Thoracic aorta (tissue), 2 donors: ENCODE measurements at places on chromosomes 6 and 20.

DNA sequence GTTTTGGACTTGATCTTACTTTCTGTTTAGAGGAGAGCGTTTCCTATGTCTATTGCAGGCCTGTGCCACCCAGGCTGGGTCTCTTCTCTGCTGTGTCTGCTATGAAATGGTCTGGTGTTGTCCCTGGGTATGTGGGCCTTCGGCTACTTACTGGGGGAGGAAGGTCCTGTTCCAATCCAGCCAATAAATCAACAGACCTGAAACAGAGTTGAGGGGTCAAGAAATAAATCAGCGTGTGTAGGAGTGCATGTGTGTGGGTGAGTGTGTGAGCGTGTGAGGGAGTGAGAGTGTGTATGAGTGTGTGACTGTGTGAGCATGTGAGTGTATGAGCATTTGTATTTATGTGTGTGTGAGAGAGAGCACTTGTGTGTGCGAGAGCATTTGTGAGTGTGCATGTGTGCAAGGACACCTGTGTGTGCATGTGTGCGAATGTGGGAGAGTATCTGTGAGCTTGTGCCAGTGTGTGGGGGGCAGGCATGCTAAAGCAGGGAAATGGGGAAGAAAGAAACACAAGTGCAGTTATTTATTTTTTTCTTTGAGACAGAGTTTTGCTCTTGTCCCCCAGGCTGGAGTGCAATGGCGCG lies 86.3 kb upstream of the PMEPA1 start:
- DNase-seq = no peak

DNA sequence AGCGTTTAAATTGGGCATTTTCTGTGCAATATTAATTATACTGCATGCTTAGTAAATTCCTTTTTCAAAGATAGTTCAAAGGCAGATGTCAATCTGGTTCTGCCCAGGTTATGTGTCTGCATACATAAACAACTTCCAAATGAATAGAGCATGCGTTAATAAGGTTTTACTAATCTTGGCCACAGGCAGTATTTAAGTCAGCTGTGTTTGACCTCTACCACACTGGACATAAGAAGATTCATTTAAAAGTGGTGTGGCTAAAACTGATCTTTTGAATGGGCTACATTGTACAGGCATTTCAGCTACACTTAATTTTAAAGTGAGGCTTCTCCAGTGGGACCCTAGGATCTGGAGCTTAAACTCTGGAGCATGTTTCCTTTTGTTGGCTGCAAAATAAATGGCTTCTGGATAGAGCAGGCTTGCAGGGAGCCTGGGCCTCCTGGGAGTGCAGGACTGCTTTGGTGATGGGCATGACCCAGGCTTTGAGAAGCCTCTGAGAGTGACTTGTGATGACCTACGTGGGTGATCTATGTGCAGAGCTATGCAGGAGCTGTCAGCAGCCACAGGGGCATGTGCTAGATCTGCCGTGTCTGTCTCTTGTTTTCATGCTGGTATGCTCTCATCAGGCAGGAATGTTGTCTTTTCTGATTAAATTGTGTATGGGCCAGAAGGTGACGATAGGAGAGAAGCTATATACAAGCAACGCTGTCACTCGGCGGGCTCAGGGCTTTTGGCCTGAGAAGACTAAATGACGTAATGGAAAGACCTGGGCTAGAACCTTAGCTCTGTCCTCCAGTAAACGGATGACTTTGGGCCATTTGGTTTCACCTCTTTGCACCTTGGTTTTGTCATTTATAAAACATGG lies 331.2 kb downstream of the QKI start:
- DNase-seq = no peak

DNA sequence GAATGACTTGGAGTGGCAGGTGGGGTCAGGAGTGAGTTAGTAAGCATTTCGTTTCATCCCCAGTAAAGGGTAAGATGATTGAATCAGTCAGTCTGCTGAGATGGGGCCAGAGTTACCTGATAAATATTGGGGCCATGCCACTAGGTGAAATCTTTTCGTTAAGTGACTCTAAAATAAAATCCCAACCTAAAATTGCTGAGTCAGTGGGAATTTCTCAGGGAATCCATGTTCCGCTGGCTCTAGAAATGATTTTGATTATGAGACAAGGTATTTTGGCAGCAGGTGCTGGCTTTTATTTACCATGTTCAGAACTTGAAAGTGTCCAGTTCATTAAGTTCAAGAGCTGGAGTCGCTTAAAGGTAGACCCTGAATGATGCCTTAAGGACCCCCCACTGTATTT lies 125.4 kb downstream of the GMPR start:
- DNase-seq = no peak

DNA sequence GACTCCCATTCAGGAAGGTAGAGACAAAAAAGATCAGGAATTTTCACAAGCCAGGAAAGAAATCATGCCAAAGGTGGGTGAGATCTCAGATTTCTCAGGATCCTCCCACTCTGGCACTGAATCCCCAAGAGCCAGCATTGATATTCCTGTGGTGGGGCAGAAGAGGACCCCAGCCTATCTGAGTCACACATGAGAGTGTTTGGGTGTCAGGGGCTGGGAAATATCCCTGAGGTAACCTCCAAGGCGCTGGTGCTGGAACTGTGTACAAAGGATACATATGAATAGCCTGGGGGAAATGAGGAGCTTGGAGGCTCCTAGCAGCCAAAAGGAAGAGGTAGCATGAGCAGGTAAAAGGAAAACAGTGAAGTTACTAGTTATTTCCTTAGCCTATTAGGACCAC lies 369.4 kb downstream of the BTBD9 start:
- no peak for DNase-seq

DNA sequence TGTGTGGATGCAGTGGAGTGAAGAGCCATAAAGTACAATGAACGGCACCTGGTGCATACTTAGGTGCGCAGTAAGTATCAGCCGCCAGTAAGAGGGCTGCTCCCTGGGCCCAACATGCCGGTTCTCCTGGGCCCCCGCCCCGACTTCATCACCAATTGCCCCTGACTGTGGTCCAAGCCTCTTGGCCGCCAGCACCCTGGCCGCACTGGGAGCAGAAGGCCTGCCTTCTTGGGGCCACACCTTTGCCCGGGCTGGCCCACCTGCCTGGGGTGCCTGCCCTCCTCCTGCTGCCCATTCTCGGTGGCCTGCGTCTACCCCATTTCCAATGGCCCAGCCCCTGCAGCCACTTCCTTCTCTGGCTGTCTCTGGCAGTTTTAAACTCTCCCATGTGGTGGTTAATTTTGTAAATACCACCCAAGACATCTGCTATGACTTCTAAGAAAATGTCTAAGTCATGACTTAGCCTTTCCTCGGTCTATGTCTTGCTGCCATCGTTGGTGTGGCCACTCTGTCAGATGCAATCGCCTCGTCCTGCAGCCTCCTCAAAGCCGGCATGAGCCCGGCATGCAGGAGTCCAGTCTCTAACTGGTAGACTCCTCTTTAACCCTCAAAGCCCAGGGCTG lies 36.8 kb downstream of the PMEPA1 start:
- DNase-seq = no peak

DNA sequence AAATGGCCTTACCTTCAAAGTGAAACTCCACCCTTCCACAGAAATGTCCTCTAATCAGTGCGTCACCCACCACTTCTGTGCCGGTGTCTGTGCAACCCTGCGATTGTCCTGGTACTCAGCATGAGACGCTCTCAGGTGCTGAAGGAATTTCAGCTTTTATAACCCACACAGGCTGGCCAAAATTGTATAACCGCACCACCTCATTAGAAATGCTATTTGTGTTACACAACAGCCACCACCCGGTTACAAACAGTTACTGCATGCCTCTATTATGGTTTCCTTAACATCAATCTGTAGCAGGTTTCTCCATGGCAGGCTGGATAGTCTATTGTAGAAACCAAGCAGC lies 51.5 kb downstream of the SLC23A2 start:
- no peak for DNase-seq

DNA sequence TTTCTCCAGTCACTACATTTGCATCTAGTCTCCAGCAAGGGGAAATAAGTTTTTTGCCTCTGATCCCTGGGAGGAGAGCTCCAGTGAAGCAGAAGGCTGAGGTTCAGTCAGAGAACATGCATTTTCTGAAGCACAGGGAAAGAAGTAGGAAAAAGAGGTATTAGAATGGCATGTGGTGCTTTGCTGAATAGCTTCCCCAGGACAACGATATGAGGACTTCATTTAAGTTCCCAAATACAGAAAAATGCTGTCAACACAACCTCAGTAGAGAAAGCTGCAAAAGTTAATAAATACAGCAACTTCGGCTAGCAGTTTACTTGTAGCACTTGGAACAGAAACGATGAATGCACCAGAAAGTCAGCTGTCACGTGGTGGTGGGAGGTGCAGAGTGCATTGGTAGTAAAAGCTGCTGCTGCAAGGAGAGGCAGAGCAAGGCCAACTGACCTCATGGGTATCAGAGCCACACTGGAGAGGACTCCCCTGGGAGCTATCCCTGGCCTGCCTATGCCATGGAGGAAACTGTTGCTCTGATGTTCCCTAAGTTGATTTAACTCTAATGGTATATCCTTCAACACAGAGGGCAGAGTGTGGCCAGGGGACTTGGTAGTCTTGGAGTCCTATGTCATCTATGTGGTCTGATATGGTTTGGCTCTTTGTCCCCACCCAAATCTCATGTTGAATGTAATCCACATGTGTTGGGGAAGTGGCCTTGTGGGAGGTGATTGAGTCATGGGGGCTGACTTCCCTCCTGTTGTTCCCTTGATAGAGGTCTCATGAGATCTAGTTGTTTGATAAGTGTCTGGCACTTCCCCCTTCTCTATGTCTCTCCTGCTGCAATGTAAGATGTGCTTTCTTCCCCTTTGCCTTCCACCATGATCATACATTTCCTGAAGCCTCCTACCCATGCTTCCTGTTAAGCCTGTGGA lies 85.9 kb downstream of the ADTRP start:
- DNase-seq = no peak

- no peak for DNase-seq
These were observed 771 bp downstream of the ARFRP1 start for GRCh38 chr20:63706852-63707557.

GRCh38 chr20:40630713-40631112 lies 58.3 kb downstream of the MAFB start:
- no peak for DNase-seq

DNA sequence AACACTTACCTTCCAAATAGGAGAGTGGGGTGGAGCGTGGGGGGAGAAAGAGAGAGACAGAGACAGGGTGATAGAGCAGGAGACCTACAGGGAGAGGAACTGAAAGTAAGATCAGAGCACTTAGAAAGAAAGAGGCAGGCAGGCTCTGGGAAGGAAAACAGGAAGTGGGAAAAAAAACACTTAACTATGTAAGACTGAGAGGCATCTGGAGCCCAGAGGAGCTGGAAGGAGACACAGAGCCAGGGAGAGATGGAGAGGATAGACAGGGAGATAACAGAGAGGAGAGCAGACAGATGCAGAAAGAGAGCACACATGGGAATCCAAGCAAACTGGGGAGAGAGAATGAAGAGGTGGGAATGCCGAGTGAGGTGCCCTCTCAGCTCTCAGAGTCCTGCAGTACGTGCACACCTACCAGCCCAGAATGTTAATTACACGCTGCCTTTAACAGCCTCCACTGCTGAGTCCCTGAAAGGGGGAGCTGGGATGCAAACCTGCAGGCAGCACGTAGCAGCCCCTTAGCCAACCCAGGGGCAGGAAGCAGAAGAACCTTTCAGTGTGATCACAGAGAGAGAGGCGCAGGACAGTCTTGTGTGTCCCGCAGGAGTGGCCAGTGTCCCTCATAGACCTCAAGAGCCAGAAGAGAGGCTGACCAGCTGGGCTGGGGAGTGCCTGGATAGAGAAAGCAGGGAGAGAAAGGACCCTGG lies 132.7 kb upstream of the LRFN2 start:
- DNase-seq = no peak
